ENCODE measurements at places on chromosomes 3 and 15.

- no peak for DNase-seq
Observed at GRCh38 chr15:83871808-83872559, 218.1 kb downstream of the ADAMTSL3 start.

DNA sequence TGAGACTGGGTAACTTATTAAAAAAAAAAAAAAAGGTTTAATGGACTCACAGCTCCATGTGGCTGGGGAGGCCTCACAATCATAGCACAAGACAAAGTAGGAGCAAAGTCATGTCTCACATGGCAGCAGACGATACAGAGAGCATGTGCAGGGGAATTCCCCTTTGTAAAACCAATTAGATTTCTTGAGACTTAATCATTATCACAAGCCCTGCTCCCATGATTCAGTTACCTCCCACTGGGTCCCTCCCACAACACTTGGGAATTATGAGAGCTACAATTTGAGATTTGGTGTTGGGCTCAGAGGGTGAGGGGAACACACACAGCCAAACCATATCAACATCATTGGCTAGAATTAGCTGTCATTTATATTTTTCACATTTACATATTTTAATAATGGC is 221.0 kb downstream of the RSRC1 start:
- DNase-seq: no peak

- DNase-seq: no peak
Observed at GRCh38 chr15:93372208-93372864, 283.3 kb upstream of the RGMA start.

- DNase-seq: no peak
Observed at GRCh38 chr3:10855871-10856662, 40.0 kb downstream of the SLC6A11 start.

DNA sequence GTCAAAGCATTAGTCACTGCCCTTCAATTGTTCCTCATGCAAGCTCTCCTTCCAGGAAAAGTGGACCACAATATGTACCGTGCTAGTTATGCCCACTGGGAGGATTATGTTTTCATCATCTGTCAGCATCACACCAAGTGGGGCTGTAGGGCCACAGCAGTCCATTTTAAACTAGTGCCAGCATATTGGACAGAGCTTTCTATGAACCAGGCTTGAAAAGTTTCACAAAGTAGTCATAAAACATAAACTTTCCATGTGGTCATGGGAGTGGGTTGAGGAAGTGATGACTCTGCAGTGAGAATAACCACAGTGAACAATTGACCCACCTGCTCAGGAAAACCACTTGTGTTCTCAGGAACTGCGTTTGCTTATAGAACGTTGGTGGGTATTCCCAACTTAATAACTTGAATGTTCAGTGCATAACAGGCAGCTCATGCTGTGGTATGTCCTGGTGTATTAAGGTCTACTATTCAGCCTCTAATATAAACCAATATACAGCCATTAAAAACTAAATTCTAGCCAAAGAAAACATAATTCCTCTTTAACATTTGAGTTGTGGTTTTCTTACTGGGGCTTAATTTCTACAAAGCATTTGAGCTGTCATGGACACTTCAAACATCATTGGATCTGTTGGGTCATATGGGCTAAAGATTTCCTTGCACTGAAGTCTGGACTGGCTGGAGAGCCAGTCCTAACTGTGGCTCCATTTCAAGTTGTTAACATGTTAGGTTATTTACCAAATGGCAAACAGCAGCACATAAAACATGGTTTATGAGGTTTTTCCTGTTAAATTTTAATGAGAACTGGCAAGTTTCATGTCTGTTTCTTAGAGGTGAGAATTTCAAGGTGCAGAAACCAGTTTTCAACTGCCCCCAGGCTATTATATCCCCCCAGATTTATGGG is 274.1 kb downstream of the OTOL1 start:
- peak; percentile 24 for DNase-seq

- DNase-seq: no peak
Observed at GRCh38 chr3:145578471-145578870, 582.5 kb downstream of the PLOD2 start.

DNA sequence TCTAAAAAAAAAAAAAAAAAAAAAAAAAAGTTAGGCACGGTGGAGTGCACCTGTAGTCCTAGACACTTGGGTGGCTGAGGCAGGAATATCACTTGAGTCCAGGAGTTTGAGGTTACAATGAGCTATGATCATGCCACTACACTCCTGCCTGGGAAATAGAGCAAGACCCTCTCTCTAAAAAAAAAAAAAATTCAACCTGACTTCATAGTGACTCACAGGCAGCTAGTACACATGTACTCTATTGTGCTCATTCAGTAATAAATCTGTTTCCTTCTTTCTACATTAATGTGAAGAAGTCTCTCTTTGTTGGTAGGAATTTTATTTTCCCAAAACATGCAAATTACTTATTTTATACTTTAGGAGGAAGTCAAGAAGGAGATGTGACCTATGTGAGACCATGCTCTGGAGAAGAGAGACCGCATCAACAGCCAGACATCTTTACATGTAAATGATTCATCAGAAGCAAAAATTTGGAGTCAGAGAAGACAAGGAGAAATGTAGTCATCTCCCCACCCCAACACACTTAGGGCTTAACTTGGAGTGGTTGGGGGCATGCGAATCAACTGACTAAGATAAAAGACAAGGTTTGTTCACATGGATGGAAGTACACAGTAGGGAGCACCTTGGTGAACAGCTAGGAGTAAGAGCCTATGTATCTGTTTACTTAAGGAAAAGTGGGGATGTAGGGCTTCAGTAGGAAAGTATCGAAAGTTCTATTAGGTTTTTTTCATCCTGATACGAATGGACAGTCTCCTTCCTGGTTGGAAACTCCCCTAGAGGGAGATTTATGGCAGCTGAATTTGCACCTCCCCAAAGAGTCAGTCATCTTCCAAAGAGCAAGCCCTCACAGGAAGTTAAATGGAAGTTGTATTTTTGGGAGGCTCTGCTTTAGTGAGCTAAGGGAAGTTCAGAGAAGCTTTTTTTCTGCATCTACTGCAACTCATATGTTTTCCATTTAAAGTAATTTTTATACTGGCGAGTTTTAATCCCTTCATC is 23.0 kb upstream of the NMD3 start:
- no peak for DNase-seq

DNA sequence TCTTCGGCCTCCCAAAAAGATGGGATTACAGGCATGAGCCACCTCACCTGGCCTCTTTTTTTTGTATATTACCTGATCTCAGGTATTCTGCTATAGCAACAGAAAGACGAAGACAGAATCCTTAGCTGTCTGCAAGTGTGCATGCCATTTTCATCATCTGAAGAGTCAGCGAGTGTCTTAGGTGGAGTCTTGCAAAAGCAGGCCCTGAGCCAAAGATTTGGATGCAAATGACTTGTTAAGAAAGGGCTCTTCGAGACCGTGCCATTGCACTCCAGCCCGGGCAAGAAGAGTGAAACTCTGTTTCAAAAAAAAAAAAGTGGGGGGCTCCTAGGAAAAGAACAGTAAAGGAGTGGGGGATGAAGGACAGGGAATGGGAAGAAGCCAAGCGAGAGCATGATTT is 10.2 kb upstream of the TRIM69 start:
- DNase-seq: no peak

GRCh38 chr3:149654188-149654601 is 3.6 kb downstream of the WWTR1 start:
- no peak for DNase-seq

DNA sequence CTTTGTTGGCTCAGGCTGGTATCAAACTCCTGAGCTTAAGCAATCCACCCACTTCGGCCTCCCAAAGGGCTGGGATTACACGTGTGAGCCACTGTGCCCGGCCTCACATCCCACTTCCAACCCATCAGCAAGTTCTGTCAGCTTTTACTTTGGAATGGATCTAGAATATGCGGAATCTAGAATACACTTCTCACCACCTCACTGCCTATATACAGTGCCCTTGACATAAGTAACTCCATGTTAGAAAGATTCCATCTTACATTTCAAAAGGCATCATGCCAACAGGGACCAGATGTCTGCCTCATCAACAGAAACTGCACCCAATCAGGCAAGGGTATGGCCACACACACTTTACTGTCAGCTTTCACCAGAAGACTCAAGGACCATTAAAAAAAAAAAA is 9.9 kb upstream of the RBSN start:
- no peak for DNase-seq

- no peak for DNase-seq
Observed at GRCh38 chr15:48803877-48804276, 7.0 kb downstream of the CEP152 start.

DNA sequence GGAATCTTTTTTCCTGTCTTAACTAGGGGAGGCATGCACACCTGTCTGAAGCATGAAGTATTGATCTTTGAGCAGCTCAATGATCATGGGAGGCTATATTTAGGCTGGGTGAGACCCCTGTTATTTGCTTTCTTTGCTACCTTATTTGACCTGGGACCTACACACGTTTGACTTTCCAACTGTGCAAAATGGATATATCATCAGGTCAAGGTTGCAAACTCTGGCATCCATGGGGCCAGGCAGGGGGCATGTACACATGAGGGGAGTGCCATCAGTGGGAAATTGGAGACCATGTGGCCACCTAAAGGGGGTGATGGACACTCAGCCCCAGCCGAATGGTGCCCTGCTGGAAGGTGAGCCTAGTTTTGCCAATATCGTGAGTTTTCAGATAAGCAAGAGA is 174.2 kb downstream of the FEZF2 start:
- DNase-seq: no peak

- DNase-seq: no peak
Observed at GRCh38 chr15:93164409-93164808, 75.4 kb upstream of the RGMA start.

GRCh38 chr3:196207159-196207832 is 3.9 kb downstream of the ZDHHC19 start:
- DNase-seq: no peak

- DNase-seq: no peak
Observed at GRCh38 chr15:52103217-52104207, 9.1 kb downstream of the BCL2L10 start.

- no peak for DNase-seq
Observed at GRCh38 chr3:161081633-161082032, 23.5 kb downstream of the B3GALNT1 start.

DNA sequence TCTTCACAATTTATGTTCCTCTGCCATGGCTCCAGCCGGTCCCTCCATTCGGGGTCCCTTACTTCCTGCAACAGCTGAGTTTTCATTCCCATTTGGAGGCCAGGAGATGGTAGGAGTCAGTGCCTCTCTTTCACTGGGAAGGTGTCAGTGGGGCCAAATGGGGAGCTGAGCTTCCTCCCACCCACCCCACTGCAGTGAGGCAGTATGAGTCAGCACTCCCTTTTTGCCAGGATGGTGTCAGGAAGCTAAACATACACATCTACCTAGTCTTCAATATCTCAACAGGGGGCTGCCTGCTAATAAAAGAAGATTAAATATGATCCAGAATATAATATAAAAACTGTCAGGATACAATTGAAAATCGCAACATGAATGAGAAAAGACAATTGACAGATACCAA is 12.7 kb upstream of the ACTC1 start:
- DNase-seq: no peak

DNA sequence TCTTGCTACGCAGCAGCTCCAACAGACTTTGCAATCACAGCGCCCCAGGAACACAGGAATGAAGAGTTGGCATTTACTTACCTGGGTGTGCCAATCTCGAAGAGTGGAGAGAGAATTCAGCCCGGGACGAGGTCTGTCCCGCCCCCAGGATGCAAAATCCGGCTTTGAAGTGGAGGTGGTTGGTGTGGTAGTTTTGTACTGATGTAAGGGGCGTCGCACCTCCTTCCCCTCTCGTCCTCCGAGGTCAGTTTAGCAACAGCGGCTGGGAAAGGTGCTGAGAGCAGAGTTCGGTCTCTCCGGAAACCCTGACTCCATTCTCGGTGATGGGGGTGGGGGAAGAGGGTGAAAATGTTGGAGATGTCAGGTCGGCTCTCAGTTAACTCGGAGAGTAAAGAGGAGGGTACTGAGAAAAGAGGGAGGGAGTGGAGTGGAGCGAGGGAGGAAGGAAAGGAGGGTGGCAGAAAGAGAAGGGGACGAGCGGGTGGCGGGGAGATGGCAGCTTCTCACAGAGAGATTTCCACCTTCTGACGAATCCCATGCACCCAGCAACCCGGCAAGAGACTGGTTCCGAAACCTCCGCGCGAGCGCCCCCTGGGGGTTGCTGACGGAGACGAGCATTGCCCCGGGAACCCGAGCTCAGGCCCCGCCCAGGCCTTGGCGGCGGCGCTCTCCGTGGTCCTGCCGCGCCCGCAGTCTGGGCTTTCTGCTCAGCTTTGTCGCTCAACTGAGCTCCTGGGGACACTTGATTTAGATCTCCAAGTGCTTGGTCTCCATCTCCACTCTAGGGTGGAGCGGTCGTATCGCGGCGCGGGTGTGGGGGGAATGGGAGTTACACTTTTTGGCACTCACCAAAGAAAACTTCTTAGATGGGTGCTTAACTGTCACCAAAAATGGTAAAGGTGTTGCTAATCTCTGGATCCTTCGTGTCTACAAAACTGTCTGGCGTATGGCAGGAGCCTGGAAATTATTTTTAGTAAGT is at the start of gene CPNE4:
CPNE4 (minus strand) TSS at position 529 of the 979 bp plus-strand sequence.
- DNase-seq: peak; percentile 47

DNA sequence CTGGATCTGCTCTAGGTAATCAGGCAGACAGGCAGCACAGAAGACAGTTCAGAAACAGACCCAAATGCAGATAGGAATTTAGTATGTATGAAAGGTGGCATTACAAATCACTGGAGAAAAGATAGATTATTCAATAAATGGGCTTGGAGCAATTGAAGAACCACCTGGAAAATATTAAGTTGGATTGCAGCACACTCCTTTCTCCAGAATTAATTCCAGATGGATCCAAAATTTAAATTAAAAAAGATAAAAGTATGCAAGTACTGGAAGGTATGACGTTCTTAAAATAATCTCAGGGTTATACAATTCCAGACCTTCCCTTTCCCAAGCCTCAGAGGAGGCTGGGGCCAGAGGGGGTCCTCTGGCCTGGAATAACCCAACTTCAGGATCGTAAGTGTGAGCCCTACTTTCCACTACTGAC is 32.5 kb downstream of the HRH1 start:
- DNase-seq: no peak

- no peak for DNase-seq
Observed at GRCh38 chr15:91915576-91915975, 62.1 kb downstream of the SLCO3A1 start.

DNA sequence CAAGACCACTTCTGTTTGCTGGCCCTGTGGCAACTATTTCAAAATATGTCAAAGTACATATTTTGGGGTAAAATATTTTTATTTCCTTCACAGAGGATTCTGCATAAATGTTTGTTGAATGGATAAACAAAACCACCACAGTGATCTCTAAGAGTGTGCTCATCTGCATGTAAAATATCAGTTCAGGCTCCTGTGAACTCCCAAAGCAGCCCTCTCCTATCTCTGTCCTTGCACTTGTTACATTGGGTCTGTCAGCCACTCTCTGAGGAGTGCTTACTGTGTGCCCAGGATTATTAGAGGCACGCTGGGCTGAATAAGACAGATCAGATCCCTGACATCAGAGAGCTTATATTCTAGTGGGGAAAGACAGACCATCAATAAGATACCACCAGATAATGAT is 27.1 kb downstream of the IQCH start:
- no peak for DNase-seq

All from bone marrow (tissue), 2 donors.